ENCODE measurements at places on chromosomes 6 and 20.

DNA sequence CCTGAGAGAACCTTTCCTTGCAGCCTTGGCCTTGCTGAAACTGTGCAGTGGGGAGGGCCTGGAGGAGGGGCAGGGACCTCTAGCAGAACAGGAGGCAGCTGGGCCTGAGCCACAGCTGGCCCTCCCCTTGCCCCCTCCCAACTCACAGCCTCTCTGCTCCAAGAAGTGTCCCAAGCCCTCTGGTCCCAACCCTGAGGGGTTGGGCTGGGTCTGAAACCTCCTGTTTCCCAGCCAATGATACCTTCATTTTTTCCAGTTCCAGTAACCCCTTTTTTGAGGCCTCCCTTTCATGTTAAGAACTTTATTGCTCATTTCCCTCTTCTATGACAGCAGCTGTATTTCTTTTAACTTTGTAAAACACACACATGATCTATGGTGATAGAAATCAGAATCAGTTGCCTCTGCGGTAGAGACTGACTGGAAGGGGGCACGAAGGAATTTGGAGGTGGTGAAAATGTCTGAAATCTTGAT is 17.9 kb upstream of the ARMC12 start:
- DNase-seq, result no peak

DNA sequence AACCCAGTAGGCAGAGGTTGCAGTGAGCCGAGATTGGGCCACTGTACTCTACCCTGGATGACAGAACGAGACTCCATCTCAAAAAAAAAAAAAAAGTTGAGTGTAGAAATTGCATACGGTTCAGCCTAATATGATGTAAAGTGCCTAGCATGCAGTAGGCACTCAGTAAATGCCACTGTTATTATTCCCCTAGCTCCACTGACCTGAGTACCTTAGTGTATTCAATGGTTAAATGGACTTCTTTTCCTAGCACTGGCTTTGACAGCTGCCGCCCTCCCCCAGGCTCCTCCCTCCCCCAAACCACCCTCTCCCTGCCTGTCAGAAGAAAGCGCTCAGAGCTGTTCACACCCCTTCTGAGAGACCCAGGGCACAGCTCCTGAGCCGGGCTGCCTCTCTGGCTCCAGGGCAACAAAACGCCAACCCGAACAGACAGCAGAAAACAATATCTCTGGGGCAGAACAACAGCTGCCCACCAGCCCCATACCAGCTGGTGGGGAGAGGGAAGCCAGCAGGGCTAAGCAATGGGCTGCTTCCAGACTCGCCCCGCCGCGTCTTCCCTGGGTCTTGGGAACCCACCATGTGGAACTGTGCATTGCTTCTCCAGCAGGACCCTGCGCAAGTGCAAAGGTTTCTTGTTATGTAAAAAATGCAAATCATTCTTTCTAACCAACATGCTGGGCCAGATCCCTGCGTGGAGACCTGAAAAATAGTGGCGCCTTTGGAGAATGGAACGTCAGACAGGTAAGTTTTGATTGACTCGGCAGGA is 4.5 kb downstream of the CPNE5 start:
- no peak for DNase-seq

GRCh38 chr6:40520678-40521077 is 66.5 kb downstream of the LRFN2 start:
- DNase-seq, result no peak

- no peak for DNase-seq
Observed at GRCh38 chr6:1747003-1747402, 137.3 kb downstream of the FOXC1 start.

DNA sequence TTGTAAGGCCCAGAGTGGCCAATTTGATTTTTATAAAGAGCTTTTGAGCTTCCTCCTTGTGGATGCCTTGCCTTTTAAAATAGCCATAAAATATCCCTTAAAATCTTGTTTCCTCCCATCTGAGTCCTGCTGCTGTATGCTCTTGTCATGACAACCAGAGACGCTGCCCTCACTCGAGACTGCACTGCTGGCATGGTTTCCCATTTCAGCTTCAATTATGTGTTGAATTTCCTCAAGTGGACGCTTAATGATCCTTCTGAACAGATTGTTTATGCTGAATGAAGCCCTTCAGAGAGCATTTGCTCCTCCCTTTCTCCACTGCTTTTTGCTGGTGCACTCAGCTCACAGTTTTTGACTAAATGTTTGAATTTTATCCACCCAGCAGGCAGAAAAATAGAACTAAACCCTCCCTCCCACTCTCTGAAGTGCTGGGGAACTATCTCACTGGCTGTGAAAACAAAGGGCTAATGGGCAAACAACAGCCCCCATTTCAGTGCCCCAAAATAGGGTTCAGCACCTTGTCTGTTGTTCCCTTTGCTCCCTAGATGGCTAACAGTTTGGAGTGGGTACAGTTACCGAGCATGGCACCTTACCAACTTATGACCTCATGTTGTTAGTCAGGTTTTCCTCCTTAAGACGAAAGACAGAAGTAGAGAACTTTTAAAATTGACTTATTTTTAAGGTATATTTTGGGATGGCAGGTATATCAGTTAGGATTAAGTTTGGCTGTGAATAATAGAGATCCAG is 45.5 kb upstream of the RNF8 start:
- DNase-seq, result no peak

- no peak for DNase-seq
Observed at GRCh38 chr6:12884983-12885382, 168.4 kb downstream of the PHACTR1 start.

GRCh38 chr6:447381-448165 is 56.0 kb downstream of the IRF4 start:
- no peak for DNase-seq

GRCh38 chr6:19609972-19610641 is 227.1 kb upstream of the ID4 start:
- DNase-seq, result no peak

DNA sequence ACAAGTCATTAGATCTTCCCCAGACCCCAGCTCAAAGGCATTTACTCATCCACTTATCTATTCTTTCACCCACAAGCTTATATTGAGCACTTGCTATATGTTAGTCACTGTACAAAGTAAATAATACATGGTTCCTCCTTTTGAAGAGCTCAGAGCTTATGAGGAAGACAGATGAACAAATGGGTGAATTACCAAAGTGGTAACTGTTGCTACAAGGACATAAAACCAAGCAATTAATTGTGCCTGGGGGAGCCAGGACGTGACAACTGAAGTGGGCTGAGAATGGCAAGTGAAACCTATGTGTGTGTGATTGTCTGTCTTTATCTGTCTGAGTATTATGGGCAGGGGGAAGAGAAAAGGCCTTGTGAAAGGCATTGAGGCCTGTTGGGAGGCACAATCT is 45.6 kb upstream of the AKIRIN2 start:
- DNase-seq, result no peak

DNA sequence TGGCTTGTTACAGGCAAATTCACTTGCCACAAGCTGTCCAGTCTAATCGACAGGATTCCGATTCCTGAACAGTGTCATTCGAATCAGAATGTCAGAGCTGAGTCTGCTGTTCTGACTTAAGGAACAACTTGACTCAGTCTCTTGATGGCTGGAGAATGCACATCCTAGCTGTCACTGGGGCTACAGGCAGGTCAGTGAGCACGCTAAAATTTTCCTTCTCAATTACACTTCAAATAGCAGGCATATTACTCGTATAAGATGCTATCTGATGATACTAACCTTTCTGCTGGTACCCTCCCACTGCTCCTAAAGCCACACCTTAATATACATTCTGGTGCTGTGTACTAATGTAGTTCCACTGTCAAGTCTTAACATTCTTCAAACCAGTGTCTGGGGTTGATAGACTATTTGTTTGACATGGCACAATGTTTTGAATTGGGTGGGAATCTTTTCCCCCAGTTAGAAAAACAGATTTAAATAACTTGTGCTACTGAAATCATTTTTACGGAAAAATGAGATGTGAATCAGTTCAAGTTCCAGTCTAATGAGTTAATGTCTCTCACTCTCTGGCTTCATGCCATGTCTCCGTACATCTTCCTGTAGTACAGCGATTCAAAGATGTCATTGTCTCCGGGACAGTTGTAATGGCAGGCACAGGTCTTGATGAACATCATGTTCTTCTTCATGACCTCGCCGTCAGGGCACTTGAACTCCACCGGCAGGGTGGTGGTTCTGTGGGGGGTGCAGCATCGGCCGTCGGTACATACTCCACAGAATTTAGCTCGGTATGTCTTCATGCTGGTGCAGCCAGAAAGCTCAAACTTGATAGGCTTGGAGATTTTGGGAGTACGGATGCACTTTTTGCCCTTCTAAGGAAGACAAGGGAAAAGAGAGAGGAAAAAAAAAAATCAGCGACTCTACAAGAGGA is 2.2 kb downstream of the CCN2 start:
- DNase-seq, result no peak

DNA sequence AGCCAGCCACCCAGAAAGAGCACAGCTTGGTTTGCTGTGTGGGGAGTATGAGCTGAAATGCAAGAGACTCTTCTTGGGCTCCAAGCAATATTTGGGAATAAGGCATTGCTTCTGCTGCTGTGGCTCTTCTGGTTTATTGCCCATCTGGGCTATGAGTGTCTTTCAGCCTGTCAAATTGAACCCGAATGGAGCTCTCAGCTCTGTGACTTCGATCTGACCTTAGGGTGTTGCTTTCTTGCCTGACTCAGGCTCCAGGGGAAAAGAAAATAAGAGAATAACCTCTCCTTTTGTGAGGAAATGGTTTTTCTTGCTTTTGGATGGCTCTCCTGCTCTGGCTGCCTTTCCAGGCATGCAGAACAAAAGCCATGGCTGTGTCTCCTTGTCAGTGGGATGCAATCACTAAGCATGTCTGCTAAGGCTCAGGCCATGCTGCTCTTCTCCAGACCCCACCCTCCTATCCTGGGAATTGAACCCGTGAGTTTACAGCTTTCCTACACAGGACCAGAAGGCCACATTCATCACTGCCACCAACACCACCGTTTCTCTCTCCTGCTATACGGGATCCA is 169.4 kb upstream of the JAG1 start:
- DNase-seq, result no peak

DNA sequence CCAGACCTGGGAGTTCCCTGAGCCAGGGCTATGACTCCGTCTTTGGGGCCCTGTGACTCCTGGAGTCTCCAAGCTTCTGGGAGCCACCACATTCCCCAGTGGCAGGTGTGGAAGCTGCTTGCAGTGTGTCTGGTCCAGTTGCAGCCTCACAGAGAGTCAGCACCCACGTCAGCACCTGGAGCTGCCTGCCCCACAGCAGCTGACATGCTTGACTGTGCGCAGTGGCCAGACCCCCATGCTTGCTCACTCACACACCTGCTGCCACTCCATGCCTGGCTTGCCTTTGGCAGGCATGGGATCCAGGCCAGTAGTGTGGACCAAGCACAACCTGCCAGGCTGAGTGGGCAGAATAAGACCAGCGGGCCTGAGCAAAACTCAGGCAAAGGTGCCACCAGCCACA is 31.0 kb upstream of the ASIP start:
- DNase-seq, result no peak

DNA sequence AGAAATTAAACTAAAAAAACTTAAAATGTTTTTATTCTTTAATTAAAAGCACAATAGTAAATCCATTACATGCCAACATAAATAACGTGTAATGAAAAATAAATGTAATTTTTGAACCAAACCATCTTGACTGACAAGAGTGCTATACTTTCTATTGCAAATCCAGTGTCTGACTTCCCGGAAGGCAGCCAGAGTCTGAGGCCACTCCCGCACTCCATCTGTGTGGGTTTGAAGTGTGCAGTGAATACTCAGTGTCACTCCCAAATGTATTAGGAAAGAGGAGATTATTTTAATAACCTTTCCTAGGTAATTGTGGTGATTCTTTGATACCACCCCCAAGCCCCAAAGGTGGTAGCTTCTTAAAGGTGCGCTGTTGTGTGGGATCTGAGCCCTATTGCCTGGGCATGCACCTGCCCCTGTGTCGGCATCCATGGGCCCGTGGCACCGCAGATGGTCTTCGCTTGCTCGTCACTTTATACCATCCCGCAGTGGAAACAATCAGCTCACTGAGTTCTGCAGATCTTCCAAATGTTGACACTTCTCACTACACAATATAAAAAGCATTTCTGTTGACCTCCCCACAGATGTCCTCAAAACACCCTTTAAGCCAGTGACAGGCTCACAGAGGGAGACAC is 391.2 kb downstream of the THBS2 start:
- DNase-seq, result no peak

GRCh38 chr6:5967594-5967993 is 39.1 kb downstream of the NRN1 start:
- no peak for DNase-seq

- DNase-seq, result no peak
Observed at GRCh38 chr6:766625-767024, 73.7 kb upstream of the EXOC2 start.

GRCh38 chr6:109672175-109672574 is 18.8 kb downstream of the AK9 start:
- no peak for DNase-seq

- no peak for DNase-seq
Observed at GRCh38 chr6:126914801-126915200, 203.7 kb upstream of the RSPO3 start.

DNA sequence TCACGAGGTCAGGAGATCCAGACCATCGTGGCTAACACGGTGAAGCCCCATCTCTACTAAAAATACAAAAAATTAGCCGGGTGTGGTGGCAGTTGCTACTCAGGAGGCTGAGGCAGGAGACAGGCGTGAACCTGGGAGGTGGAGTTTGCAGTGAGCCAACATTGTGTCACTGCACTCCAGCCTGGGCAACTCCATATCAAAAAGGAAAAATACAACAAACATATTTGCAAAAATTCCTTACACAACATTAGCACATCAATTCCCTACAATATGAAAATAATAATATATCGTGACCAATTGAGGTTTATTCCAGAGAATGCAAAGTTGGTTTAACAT is 38.8 kb upstream of the PLEKHG1 start:
- DNase-seq, result no peak

DNA sequence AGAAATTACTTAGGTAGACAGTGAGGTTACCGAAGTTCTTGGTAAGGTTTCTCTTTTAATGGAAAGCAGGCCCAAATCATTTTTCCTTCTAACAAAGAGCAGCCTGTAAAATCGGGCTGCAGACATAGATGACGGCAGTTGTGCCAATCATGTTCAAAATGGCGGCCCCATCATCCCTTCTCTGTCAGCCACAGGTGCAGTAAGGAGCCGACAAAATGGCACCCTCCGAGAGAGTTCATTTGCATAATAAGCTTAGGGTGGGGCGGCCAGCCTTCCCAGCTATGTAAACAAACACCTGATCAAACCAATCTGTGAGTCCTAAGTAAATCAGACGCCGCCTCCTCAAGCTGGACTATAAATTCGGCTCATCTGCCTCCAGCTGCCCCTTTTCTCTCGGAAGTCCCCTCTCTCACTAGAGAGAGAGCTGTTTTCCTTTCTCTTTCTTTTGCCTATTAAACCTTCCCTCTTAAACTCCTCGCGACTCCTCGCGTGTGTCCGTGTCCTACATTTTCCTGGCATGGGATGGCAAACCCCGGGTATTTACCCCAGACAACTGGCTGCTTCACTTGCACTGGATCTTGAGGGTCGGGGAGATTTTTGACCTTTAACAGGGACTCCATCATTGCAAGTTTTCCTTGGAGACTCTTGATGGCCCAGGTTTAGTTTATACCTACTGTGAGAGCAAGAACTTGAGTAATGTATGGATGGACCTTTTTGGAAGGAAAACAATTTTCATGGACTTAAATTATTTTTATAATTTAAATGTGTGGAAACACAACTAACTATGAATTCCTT is 8.9 kb upstream of the DDR1 start:
- DNase-seq, result no peak

GRCh38 chr20:5261763-5262162 is 55.0 kb downstream of the PROKR2 start:
- no peak for DNase-seq

- no peak for DNase-seq
Observed at GRCh38 chr20:46987001-46987400, 92.4 kb downstream of the EYA2 start.

All from putamen (tissue), 1 donor.